ENCODE measurements at places on chromosomes 3 and 15.

DNA sequence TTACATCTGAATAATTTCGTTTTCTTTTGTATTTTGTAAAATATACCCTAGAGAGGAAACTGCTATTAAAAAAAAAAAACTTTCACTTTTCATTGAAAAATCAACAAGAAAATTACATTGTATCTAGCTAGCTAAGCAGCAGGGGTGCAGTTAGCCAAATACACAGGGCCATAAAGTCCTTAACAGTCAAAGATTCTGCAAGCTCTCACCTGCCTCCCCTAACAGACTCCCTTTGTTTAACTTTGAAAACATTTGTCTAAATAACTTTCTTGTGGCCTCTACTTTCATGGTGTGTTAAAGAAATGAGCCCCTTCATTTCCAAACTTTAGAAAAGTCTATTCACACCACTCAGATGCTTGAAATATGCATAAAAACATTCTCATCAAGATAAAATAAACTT, 23.3 kb downstream of the CBLB start:
- DNase-seq = no peak

GRCh38 chr15:44101944-44102343, 93.1 kb downstream of the FRMD5 start:
- DNase-seq = no peak

DNA sequence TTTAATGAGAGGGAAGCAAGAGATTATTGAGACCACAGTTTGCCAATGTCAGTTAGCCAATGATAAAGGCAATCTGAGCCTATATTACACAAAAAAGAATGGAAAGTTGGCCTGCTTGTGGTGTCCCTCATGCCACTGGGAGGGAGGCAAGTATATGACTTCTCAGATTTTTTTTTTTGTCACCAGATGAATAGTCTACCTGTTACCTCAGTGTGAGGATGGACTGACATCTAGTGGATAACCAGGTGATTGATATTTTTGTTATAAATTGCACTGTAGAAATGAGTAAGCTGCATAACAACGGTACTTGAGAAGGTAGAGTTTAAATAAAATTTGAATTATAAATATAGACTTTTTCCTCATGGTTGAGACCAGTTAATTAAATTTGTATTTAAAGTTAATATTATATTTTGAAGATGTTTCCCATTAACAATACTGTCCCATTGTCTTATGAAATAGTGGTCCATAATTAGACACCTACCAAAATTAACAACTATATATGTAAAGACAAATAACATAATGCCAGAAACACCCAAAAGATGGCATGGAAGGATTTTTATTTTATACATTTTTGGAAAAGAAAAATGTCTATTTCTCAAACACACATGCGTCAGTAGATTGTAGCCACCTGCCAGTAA, 237.8 kb upstream of the GADL1 start:
- no peak for DNase-seq

DNA sequence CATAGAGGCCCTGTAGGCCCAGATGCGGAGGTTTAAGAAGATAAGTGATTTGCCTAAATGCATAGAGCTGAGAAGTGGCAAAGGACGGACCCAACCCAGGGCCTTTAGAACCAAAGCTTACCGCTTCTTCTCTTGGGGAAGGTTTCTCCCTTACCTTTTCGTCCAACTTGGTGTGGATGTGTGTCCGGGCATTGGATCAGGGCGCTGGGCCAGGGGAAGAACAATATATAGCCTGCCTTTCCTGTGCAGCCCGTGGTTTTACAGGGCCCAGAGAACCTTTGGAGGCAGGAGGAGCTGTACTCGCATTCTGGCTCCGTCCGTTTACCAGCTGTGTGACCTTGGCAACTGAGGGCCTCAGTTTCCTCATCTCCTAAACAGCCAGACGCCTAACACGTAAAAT, 686 bp upstream of the P3H2 start:
- DNase-seq = no peak

DNA sequence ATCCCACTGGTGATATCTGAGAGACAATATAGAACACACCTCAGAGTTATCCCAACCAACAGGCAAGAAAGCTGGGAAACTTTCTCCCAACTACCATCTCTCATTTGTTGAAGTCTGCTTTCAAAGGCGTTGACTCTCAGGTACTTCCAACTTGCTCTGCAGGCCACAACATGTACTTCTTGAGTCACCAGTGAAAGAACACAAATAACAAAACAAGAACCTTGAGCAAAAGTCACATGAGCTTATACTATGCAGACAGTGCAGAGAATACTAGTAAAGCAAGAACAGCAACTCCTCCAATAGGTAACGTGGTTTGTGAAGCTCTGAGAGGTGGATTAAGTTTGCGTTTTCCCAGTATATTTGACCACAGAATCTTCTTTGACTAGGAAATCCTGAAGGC, 20.6 kb downstream of the SNTN start:
- no peak for DNase-seq

DNA sequence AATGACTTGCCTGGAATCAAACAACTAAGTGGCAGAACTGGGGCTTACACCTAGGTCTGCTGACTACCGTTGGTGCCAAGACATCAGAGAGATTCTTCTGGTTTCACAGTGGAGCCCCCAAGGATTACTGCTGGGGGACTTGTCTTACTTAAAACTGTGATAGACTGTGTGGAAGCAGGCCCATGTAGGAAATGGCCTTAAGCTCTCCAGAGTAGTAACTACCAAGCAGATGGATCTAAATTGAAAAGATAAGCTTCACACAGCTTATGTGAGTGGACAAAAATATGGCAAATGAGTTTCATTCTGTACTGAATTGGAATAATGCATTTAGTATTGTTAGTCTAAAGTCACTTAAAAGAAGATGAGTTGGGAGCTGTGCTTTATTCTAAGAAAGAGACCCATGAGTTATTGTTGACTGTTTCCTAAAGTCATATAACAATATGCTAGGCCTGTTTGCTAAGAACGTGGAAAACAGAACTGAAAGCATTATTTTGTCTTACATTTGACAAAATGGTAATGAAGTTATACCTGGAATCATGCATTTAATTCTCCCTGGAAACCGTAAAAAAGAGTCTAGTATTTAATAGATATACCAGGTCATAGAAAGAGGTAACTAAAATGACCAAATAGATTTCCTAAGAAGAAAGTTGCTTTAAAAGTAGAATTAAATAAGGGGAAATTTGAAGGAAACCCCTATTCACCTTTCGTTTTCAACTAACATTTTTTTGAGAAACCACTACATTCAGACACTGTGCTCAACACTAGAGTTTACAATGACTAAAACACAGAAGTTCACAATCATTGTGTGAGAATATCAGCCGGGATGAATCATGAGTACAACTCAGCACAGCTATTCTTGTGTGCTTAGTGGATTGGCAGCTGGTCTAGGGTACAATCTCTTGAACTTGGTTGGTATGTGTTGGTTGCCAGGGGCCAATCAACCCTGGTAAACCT, 13.0 kb upstream of the MAPK6 start:
- no peak for DNase-seq
